Uterus (tissue), 4 donors: ENCODE measurements at places on chromosomes 5 and 9.

GRCh38 chr9:76530458-76531110 is 71.6 kb downstream of the GCNT1 start:
- no peak for DNase-seq

GRCh38 chr5:1771149-1772065 is 28.2 kb downstream of the MRPL36 start:
- no peak for DNase-seq

DNA sequence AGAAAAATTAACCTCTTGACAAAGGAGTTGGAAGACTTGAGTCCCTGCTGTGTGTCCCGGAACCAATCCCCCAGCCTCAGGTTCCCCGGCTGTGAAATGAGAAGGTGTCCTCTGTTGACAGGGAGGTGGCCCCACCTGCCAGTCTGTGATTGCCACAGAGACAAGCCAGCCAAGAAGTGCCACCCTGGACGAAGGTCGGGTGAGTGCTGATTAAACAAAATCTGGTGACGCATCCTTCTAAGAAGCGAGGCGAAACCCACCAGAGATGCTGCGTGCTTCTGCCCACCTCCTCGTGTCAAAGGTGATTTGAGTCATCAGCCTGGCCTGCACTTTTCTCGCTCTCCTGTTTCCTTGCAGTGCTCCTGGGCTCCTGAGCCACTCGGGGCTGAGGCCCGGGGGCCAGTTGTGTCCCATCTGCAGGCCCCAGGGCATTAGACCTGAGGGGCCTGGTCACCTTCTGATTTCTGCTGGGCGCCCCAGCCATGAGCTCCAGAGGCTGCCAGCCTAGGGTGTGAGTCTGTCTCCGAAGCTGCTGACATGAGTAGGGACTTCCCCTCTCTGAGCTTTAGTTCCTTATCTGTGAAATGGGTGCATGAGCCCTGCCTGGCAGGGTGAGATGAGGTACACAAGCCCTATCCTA is 28.7 kb downstream of the NEK6 start:
- DNase-seq = peak; percentile 39

GRCh38 chr5:151618907-151619306 is 27.8 kb upstream of the FAT2 start:
- DNase-seq = no peak

DNA sequence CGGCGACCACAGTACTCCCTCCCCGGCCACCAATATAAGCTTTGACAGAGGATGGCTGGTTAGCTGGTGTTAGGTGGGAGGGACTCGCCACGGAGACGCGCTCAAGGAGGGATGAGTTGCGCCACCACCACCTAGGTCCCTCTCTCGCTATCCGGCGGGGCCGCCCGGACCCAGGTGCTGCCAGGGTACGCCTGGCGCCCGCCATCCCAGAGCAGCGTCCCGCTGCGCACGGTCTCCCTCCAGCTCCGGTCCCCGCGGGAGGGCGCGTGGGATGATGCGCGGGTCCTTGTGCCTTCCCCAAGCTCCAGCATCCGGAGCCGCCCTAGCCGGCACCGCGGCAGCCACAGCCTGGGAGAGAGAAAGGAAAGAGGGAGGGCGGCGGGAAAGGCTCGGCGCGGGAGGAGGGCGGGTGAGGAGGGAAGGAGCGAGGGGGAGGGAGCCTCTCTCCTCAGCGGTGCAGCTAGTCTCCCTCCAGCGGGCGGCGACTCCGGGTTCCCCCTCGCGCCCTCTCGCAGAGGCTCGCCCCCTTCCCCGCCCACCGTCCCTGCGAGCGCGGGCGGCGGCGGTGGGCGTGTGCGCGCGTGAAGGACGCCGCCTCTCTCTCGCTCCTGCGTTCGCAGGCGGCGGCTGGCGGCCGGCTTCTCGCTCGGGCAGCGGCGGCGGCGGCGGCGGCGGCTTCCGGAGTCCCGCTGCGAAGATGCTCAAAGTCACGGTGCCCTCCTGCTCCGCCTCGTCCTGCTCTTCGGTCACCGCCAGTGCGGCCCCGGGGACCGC is at the start of gene CAMK4:
CAMK4 (plus strand) TSS at position 598 of the 774 bp plus-strand sequence; CDS start at position 698, 100 bp downstream.
- peak; percentile 51 for DNase-seq

- DNase-seq = peak; percentile 41
Measured at GRCh38 chr9:133505901-133506652, 18.7 kb downstream of the MYMK start.

DNA sequence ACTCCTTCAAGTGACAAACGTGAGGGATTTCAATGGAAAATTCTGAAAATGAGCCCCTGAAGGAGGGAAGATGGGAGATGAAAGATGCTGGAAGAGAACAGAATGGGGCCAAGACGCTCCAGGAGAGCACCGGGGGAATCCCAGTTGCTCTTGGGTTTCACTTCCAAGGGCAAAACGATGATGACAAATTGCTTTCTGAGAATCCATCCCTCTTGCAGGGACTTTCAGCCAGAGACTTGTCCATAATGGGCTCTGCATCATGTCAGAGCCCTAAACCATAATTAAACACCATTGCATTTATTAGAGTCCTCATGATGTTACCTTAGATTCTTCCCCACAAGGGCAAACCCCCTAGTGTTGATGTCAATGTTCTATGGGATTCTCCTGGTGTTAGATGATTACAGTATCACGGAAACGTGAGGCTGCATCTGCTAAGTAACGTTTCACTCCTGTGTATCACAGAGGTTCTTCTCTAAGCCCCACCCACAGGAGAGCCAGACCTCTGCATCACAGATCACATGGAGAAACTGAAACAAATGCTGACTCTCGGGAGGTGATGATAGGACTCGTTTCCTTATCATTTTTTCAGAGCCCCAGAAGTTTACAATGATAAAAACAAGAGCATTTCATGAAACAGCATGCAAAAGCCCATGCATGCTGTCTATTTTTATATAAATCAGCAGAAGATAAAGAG is 114.4 kb downstream of the TENT4A start:
- DNase-seq = no peak

DNA sequence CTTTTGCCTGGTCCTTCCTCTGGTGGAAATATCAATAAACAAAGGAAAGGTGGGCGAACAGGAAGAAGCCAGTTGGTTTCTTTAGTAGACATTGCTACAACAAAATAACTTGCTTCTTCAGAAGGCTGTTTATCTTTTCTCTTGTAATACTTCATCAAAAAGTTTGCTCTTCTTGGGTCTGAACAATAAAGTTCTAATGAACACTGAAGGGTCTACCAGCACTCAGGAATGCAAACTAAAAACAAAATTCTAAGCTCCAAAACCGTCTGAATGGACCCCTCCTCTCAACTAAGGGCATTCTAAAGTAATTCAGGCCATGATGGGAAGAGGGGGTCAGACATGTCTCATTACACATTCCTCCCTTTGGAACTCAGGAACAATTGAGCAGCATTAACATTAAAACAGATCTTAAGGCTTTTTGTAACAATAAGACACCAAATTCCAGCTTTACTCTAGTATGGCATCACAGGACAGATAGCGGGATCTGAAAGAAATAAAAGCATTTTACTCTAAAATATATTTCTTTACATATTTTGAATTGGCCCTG is 2.3 kb downstream of the TBCA start:
- DNase-seq = no peak

DNA sequence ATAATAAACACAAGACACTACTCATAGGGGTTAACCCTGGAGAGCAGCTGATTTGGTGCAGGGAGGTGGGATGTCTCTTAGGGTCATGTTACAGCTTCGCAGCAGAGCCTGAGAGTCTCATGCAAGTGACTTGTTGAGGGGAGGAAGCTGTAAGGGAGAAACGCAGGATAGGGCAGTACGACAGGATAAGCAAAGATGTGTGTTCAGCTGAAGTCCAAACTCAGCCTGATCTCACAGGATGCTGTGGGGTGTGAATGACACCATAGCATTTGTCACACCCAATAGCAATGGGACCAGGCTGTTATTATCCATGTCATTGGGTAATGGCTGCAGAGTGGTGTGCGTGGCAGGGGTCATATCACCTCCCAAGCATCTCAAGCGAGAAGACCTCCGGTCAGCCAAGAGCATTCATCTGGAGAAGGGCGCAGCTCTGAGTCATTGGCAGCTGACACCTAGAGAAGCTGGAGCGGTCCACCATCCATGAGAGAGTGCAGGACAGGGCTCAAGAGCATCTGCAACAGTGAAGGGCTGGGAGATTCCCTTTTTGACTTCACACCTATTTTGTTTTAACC is 49.2 kb upstream of the RPL26L1 start:
- DNase-seq = no peak

GRCh38 chr5:65749956-65750355 is 28.0 kb downstream of the NLN start:
- DNase-seq = no peak

GRCh38 chr5:96302174-96302738 is 130.8 kb downstream of the PCSK1 start:
- DNase-seq = no peak

- no peak for DNase-seq
Measured at GRCh38 chr9:7375013-7375511, 424.5 kb downstream of the DMAC1 start.

DNA sequence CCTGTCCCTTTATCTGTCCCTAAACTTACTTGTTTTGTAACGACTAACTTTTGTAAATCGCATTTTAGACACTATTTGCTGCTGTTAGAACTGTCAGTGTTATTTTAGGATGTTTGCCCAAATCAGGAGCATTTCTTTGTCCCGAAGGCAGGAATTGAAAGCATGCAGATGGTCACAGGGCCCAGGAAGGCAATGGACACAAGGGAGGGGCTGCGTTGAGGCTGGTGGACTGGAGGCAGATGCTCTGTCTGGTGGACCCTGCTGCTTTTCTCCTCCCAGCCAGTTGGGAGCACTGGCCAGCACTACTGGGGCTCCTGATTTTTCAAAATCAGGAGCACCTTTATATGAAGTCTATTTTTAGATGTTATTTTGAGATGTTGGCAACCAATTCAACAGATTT is 31.7 kb downstream of the DOCK2 start:
- no peak for DNase-seq
